ENCODE measurements at places on chromosomes 12 and 14.

DNA sequence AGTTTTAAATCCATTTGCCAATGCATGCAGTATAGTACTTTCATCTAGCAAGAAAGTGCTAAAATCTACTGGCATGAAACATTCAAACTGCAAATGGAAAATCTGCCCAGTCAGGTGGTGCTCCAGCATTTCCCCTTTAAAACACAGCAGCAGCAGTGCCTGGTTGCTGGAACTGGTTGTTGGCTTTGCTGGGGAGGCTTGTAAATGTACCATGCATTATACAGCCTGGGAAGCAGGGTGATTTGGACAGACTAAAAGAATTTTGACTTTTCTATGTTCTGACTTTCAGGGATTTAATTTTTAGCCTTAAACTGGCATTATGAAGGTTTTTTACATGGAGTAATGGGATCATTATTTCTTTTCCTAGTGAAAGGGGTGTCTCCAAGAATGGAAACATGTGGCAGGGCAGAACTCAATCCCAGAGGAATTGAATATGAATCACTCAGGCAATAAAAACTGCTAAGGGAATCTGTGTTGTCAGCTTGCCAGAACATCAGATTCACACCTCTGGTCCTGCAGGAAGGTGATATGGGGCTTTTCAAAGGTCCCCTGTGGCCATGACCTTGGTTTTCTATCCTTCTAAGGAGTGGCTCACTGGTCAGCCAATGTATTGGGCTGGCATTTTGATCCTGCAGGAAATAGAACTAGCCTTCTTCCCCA, 9.0 kb upstream of the PAX9 start:
- DNase-seq = no peak

GRCh38 chr12:46217541-46218321, 51.1 kb downstream of the SLC38A1 start:
- peak; percentile 65 for DNase-seq

DNA sequence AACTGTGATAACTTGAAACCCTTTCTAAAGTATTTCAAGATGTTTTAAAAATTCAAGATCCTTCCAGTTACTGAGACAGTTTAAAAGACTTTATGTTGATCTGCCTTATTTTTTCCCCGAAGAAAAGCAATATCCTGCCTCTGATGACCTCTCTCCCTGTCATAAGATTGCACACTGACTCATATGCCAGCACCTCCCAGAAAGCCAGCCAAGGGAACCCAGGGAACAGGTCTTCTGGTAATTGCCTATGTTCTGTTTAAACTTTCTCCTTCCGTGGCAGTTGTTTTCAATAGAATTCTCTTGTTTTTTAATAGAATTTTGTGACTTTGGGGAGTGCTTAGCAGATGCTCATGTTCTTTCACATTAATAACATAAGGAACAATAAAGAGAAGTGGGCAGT, 300.2 kb upstream of the PRKD1 start:
- no peak for DNase-seq

- no peak for DNase-seq
Observed at GRCh38 chr12:76878099-76878898, 520 bp downstream of the CSRP2 start.

DNA sequence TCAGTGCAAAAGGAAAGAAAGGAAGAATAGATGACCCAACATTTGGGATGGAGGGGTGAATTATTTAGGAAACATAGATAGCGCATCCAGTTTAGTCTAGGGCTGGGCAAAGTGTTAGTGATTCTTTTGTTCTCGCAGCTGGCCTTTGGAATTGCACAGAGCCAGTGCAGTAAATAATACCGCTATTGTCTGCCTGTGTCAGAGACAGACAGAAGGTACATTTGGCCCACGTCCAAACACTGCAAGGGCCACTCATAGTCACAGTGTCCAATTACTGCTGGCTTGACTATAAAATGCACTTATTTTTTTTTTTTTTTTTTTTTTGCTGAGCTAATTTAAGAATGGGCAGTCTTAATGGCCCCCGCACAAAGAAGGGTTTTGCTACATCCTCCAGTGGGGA, 638.6 kb downstream of the BCL11B start:
- DNase-seq = no peak

GRCh38 chr12:70077441-70077840, 165.8 kb upstream of the CNOT2 start:
- no peak for DNase-seq

DNA sequence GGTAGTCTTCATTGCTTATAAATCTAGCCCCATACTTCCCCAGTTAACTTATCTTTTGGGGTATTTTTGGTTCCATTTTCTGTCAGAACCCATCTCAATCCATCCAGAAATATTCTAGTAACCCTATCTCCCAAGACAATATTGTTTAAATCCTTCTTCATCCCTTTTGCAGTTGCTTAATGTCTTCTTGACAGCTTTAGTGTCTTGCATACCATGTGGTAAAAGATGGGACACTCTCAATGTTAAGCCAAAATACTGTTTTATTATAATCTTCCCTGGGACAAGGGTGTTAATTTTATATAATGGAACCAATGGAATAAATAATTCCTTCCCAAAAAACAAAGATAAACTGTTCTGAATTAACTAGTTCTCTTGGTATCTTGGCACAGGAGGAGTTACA, 450.2 kb downstream of the CCER1 start:
- no peak for DNase-seq

DNA sequence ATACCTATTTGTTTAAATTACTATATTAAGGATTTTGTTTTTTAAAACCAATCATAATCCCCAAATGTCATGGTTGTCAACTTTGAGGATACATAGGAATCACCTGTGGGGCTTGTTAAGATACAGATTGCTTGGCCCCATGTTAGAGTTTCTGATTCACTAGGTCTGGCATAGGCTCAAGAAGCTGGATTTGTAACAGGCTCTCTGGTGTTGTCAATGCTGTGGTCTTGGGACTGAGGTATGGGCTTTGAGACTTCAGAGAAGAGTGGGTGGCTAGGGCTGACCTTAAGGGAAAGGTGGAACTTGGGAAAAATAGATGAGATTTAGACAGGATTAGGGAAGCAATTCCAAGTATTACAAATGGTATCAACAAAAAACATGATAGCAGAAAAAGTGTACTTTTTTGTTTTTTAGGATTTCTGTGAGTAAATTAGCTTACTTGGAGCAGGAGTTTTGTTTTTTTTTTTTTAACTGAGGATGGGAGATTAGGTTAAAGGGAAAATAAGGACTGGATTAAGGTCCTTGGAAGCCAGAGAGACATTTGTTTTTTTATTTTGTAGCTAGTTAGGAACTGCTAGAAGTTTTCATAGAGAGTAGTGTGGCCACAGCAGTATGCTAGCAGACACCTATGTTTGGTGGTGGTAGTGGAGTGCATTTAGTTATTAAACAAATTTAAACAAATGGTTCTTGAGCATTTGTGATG, 88.6 kb downstream of the RAD51B start:
- no peak for DNase-seq

DNA sequence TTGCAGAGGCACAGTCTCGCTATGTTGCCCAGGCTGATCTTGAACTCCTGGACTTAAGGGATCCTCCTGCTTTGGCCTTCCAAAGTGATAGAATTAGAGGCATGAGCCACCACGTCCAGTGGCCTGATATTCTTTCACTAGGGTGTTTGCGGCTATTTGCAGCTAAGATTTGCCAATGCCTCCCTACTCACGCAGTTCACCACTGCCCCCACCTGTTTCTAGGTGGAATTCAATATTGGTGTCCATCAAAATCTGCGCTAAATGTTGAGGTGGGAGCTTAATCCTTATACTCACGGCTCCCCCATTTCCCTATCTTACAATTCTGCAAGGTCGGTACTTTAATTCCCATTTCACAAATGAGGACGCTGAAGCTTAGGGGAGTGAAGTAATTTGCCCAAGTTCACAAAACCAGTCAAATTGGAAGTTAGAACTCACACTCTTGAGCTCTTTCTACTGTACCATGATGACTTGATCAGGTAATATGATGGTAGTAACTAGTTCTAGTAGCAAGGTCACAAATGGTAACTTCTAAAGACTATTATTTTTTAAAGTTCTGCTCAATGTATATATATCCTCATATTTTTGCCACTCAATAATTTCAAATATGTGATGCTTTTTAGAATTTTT, 22.1 kb upstream of the LRRC9 start:
- DNase-seq = no peak

DNA sequence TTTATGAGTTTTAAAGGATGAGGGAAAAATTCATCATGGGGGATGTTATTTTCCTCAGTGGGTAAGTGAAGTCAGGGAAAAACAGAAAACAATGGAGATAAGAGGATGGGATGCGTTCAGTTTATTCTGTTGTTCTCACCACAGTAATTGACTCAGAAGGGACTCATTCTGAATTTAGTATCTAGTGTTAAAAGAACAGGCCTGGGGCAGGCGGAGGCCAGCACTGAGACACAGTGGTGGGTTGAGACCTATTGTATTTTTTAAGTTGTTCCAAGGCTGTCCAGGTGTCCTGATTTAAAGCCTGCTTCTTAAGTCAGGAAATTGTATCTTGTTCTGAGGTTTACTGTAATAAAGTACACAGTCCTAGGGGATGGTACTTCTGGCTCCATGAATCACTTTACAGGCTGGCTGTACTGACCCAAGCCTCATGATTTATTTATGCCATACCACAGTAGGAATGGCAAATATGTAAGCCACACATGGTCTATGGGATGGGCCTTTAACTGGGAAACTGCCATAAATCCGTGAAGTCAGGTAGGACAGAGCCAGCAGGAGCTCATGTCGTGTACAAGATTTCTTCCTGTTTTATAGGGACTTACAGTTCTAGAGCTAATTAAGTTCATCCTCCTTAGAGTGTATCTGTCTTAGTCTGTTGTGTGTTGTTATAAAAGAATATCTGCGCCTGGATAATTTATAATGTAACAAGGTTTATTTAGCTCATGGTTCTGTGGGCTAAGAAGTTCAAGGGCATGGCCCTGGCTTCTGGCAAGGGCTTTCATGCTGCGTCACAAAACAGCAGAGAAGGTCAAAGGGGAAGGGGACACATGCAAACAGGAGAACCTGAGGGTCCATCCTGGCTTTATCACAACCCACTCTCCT, 244.1 kb downstream of the FBXL14 start:
- no peak for DNase-seq

GRCh38 chr12:98154850-98155249, 360.5 kb upstream of the TMPO start:
- no peak for DNase-seq

GRCh38 chr12:75783093-75783877, 248.3 kb downstream of the PHLDA1 start:
- DNase-seq = no peak

DNA sequence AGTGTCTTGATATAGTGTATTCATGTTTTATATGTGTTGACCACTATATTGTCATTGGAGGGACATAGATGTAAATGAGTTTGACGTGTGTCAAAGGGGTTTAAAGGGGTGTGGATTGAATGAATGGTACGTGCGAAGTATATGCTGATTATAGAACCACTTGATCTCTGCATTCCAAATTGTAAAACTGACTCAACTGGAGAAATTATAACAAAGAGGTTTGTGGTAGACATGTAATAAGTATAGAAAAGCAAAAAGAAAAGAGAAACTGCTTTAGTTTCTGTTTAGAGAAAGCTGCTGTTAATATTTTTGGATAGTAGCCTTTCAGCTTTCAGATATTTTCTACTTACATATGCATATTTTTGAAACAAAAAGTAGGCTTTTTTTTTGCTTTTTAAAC, 8.9 kb upstream of the MYRFL start:
- DNase-seq = no peak

GRCh38 chr12:54725233-54725843, 77.2 kb upstream of the DCD start:
- DNase-seq = no peak

DNA sequence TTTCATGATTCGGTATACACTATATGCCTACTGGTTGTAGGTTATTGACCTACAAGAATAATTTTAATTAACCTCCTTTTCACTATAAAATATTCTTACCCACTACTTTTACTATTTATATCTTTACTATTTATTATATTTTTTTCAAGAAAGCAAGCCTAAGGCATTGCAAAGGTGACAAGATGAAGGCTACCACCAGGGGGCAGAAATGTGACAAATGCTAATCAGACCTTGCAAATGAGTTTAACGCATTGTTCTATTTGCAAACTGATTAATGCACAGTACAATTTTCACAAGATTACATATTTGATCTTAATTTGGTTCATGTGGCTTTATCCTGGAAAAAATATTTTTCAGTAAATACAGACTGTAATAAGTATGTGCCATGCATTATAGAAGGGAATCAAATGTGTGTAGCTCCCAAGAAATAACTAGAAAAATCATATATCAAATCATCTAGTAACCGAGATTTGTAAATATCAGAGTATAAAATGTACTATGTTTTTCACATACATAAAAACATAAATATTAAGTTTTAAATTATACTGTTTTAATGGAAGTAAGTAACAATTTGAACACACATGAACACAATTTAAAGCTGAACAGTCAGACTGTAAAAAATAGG, 107.0 kb downstream of the ADAMTS20 start:
- peak; percentile 5 for DNase-seq

- DNase-seq = no peak
Observed at GRCh38 chr14:98415766-98416165, 856.2 kb downstream of the BCL11B start.

GRCh38 chr12:51721282-51721940, 127.1 kb downstream of the FIGNL2 start:
- peak; percentile 70 for DNase-seq

DNA sequence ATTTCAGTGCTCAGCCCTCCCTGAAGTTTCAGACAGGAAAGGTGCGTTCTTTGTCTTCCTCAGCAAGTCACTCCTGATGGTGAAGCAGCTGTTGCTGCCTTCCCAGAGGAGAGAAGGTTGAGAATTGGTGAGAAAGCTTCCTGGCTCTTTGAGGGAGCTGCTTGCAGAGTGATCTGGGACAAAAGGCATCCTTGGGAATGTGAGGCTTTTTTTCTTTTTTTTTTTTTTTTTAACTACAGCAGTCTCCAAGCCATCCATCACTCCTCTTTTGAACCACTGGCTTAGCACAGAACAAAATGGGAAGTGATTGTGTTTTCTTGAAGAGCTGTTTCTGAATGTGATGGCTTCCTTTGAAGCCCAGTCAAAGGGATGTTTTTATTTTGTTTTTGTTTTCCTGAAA, 120.4 kb upstream of the LRIG3 start:
- no peak for DNase-seq

DNA sequence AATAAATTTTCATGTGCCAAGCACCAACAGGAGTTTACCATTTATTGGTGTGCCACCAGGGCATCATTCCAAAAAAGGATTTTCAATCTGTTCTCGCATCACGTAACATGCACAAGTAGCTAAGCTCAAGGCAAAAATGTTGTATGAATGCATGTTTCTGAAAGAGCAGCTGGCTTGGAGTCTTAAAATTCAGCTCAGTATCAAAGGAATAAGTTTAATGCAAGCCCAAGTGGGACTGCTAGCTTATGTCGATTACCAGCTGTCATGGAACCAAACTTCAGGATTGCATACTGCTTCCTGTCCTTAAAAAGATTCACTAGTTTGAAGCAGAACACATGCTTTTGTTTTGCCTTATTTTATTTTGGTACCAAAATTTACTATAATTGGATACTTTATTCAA, 437.0 kb downstream of the FSCB start:
- DNase-seq = no peak

GRCh38 chr12:27555925-27556778, 32.1 kb downstream of the PPFIBP1 start:
- DNase-seq = no peak

DNA sequence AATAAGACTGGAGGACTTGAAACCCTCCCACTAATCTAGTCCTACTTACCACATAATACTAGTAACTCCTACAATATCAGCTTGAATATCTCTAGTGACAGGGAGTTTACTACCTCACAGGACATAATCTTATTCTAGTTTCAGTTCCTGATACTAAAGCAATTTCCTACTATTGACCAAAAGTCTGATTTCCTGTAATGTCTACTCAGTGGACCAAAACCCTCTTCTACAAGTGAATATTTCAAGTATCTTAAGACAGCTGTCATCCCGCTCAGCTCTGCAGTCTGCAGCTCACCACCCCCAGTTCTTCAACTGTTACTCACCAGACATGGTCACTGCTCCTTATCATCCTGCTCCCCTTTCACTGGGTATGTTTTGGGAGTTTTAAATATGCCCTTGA, 70.8 kb upstream of the TMCC3 start:
- no peak for DNase-seq
